Activated CD8-positive, alpha-beta memory T cell treated with anti-CD3 and anti-CD28 coated beads, Interleukin-2, amount 50 U/mL, for 4 hours (primary cell): ENCODE measurements at places on chromosomes 16 and 17.
A peak's percentile ranks its signal among the peaks of the same experiment; 100 is the strongest.

DNA sequence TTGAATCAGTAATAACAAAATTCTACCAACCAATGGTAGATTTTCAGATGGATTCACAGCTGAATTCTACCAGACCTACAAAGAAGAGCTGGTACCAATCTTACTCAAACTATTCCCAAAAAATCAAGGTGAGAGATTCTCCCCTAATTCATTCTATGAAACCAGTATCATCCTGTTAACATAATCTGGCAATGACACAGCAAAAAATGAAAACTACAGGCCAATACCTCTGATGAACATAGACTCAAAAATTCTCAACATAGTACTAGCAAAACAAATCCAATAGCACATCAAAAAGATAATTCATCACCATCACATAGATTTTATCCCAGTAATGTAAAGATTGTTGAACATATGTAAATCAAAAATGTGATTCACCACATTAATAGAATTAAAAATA is 234.4 kb upstream of the KIF2B start:
- DNase-seq = no peak

DNA sequence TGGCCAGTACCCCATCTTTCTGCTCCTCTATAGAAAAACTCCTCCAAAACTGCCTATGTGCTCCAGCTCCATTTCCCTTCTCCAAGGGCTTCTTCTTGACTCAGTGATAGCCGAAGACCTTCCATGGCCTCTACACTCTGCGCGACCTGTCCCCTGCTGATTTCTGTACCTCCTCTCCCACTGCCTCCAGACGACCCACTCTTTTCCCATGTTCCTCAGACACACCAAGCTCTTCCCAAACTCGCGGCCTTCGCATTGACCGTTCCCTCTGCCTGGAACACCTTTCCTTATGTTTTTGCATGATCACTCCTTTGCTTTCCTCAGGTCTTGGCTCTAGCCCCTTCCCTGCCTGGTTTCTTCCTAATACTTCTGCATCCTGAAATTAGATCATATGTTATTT is 255.6 kb upstream of the SDK2 start:
- no peak for DNase-seq

- DNase-seq = no peak
Observed at GRCh38 chr17:21452377-21453143, 76.4 kb downstream of the KCNJ12 start.

GRCh38 chr17:61455324-61456060 is 3.3 kb downstream of the TBX4 start:
- DNase-seq = no peak

DNA sequence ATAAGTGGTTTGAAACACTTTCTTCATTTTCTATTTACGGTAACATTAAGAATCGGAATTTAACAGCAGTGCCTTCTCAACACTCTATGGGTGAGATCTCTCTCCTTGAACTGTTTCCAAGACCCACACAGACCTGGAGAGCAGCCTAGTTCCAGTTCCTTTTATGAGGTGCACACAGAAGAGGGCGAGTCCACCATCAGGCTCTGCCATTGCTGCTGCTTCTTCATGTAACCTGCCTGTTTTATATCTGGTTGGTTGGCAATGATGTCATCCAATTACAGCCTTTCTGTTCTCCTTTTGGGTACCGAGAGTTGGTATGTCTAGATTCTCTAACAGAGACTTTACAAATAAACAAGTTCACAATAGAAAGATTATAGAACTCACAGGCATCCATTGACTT is 225.7 kb downstream of the UTP18 start:
- no peak for DNase-seq

DNA sequence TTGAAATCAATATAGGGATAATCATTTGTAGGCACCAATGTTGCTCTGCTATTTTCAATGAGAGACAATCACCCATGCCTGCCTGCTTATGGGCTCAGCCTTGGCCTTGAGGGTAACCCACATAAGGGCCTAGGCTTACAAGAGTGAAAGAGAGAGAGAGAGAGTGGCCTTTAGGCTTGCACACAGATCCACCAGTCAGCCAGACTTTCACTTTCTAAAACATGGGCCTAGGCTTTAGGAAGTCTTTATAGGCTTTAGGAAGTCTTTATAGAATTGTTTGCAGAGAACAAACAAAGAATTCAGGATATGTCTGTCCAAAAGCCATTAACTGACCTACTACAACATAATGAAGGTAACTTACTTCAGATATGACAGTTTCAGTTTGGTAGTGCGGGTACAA is 3.4 kb downstream of the ABCA9 start:
- no peak for DNase-seq

- no peak for DNase-seq
Observed at GRCh38 chr17:19905502-19905901, 37.8 kb upstream of the ULK2 start.

DNA sequence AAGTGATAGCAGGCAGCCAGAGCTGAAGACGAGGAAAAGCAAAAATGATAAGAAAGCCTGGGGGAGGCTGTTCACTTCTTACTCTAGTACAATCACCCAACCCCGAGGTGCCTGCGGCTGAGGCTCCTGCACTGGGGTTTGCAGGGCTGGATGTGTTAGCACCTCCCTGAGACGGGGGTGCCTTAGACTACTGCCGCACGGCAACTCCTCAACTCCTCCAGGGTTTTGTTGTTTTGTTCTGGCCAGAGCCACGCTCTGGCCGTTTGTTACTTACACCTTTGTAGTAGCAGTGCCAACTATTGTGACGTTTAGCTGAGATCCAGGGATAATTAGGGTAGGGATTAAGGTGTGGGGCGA is 51.5 kb downstream of the LDHD start:
- peak; percentile 43 for DNase-seq

DNA sequence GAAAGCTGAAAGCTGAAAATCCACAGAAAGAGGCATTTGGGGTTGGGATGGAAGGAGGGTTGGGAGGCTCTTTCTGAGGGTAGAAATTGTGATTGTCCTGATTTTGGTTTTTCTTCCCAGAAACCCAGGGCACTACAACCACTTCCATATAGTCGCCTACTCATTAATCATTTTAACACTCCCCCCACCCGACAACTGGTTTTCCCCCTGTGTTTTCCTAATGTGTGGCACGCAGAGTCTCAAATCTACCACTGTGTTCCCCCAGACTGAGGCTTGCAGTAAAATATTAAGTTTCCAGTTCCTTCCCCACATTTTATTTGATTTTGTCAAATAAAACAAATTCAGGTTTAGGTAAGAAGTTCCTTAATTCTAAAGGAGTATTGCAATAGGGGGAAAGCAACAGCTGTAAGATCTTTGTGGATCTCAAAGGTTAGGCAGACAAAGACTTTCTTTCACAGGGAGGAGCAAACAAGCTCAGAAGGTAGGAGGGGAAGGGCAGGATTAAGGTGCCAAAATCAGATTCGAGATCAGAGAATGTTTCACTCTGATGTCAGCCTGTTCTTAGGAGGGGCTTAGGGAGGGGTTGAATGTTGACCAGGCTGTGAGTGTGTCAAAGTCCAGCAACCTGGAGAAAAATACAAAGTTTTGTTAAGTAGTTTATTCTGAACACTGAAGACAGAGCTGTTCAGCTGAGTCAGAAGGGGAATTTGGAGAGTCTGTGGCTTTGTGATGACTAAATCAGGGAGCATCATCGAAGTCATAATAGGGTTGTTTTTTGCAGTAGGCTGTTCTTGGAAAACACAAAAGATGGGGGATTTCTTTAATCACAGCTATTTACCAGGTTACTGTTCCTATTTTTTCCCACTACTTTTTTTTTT is 3.6 kb downstream of the ZNF267 start:
- DNase-seq = peak; percentile 37

GRCh38 chr17:27535975-27536374 is 79.7 kb downstream of the KSR1 start:
- DNase-seq = no peak

DNA sequence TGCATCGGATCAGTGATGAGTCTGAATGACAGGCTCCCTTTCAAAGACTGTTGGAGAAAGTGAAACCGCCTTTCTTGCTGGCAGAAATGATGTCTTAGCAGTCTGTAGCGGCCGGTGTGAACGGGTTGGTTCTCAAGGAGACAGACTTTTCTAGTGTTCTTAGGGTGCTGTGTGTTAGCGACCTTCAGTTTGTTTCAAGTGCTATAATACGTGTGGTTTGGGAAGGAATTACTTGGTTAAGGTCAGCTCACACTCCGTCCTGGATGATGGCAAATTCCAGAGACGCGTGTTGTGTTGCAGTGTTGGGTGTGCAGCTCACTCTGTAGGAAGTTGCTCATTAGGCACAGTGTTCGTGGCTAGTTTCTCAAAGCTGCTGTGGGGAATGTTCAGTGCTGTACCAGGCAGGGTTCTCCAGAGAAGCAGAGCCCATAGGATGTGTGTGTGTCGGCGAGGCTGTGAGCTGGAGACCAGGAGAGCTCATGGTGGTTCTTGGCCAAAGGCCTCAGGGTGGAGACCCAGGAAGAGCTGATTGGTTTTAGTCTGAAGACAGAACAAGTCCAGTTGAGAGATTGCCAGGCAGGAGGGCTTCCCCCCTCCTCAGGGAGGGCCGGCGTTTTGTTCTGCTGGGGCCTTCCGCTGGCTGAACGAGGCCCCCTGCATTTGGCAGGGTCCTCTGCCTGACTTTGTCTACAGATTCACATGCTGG is 37.6 kb downstream of the ZNF750 start:
- no peak for DNase-seq

DNA sequence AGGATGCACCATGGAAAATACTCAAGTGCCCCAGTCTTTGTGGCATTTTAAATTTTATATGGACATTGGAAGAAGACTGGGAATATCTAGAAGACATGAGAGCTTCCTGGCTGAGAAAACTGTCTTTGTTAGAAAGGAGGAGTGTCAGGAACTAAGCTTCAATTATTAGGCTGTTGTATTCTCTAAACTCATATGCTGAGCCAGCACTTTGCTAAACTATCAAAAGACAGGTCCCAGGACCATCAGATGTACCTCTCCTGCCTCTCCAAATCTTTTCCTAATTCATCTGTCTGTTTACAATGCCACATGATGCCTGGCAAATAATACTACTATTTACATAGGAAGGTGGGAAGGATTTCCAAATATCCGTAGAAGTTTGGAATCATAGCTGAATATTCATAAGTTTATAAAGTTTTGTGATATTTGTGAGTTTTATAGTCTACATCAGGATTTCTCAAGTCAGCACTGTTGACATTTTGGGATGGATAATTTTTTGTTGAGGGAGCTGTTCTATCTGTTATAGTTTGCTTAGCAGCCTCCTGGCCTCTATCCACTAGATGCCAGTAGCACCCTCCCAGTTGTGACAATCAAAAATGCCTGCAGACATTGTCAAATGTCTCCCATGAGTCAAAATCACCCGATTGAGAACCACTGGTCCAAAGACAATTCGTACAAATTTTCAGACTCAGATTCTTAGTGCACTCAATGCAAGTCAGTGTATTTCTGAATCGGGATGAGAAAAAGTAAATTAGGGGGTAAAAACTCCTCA is 61.2 kb upstream of the NETO2 start:
- no peak for DNase-seq

DNA sequence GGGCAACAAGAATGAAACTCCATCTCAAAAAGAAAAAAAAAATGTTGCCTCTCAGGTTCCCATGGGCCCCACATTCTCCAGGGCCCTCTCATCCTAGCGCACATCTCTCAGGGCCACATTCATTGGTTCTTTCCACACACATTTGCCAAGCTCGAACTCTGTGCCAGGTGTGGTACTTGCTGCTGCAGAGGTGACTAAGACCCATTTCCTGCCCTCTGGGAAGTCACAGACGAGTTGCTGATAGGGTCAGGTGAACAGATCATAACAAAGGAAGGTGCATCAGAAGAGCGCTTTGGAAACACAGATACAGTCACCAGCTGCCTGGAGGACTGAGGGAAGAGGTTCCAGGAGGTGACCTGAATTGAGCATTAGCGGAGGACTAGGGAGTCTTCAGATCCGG is 1.0 kb downstream of the GSDMA start:
- DNase-seq = peak; percentile 40

- DNase-seq = no peak
Observed at GRCh38 chr17:74211912-74212208, 1.5 kb upstream of the TTYH2 start.

DNA sequence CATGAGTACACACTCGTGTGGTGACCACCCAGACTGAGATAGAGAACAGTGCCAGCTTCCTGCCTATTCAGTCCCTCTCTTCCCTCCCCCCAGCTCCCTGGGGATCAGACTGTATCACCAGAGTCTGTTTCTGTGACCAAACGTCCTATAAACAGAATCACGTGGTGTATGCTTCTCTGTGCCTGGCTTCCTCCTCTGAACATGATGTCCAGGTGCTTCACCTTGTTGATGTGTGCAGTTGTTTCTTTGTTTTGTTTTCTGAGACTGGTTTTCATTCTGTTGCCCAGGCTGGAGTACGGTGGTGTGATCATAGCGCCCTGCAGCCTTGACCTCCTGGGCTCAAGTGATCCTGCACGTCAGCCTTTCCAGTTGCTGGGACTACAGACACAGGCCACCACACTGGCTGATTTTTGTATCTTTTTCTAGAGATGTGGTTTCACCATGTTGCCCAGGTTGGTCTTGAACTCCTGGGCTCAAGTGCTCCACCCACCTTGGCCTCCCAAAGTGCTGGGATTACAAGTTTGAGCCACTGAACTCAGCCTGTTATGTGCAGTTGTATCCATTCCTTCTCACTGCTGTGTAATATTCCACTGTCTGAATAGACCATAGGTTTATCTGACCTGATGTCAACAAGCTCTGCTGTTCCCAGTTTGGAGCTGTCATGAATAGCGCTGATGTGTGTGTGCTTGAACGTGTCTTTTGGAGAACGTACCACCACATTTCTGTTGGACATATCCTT is 28.9 kb upstream of the PRM1 start:
- DNase-seq = no peak

DNA sequence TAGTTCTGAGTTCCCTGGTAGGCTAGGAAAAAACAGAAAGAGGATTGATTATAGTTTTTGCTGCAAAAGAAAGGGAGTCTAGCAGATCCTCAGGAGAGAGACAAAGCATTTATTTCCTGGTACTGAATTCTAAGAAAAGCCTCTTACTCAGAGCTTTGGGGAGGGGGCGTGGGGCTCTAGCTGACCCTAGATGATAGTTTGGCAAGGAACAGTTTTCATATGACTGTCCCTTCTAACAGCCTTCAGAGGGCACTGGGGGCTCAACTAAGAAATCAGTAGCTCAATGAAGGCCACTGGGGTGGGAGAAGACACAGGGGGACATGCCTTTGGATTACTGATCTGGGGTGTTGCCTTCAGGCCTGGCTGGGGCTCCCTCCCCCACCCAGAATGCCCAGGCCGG is 4.0 kb downstream of the CA7 start:
- DNase-seq = no peak

GRCh38 chr16:1125471-1125870 is 27.4 kb upstream of the CACNA1H start:
- DNase-seq = no peak
